HFFc6 (cell line): ENCODE measurements at places on chromosomes 2 and 18. TPM values are rescaled to one million over a fixed set of nuclear protein-coding genes. Genes with fewer than 3 reads are reported as not detected.

The GPR75 gene
- total RNA-seq: 0.85 to 1.8 TPM (median 1.7 TPM) in 3 replicates

DNA sequence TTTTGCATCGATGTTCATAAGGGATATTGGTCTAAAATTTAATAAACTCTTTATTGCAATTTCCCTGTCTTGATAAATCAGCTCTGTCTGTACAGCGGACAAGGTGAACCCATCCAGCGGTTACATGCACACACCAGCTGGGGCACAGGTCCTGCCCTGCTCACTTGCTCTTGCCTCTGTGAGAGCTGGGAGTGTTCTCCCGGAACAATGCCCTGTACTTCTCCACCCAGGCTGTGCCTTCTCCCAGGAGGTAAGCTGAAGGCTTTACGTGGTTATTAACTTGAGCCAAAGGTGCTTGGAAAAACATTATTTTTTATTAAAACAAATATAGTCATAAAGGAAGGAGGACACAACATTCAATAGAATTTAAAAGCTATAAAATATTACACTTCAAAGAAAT is 117.6 kb downstream of the ALPK2 start:
- DNase-seq: no peak

DNA sequence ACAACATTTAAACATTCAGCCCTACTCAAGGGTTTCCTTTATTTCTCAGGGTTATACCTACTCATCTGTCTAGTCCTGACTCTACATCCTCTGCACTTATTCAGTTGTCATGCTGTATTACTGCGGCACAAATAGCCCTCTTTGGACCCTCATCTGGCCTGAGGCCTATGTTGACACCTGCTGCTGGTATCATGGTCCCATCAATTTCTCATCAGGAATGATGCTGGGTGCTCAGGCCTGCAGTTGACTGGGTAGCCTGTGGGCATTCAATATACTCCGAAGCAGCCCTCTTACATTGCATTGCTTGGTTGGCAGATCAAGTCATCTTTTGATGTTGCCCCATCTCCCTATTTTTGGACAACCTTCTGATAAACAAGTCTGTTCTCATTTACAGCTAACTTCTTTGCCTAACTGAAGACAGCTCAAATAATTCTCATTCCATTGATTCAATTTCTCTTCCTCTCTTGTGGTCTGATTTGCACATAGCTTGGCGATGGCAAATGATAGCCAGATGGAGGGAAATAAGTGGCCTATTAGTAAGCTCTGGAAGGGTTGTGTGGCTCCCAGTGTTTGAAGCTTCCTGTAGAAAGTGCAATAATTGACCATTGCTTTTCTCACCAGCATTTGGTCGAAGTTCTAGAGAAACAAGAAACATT is 19.1 kb upstream of the MC4R start:
- DNase-seq: no peak

DNA sequence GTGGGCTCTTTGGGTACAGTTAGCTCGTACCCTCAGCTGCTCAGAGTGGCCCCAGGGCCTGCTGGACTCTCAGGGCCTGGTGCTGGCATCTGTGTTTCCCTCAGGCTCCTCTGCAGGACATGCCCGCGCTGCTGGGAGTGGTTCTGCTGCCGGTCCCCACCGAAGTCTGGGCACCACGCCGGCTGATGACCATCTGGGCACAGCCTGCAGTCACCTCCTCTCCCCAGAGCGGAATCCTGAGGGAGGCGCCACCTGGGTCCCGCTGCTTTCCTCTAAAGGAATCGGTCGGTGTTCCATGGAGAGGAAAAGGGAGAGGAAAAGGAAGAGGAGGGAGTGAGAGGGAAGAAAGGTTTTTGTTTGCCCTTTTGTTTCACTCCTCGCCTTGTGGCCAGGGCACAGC is 43.6 kb downstream of the MC2R start:
- DNase-seq: no peak

DNA sequence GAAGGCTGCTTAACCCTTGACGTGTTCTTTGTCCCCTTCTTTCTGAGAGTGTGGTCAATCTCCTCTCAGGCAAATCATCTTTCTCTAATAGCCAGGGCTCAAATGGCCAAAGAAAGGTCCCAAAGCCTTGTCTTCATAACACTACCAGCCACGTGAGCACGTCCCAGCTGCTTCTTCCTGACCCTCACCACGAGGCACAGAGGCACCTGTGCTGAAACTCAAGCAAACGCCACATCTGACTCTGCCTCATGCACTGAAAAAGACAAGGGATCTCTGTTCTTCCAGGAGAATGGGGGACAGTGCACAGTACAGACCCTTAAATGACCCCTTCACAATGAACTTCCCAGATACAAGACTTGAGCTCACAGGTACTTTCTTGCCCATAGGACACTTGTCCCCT is 31.8 kb downstream of the BCL11A start:
- DNase-seq: no peak

The AGXT gene
- total RNA-seq: not detected in 3 replicates

GRCh38 chr2:43387092-43388062 is 161.0 kb upstream of the ZFP36L2 start:
- DNase-seq: peak; percentile 32

The PLEKHH2 gene
- 0.24 to 0.56 TPM (median 0.46 TPM) in 3 replicates for total RNA-seq

DNA sequence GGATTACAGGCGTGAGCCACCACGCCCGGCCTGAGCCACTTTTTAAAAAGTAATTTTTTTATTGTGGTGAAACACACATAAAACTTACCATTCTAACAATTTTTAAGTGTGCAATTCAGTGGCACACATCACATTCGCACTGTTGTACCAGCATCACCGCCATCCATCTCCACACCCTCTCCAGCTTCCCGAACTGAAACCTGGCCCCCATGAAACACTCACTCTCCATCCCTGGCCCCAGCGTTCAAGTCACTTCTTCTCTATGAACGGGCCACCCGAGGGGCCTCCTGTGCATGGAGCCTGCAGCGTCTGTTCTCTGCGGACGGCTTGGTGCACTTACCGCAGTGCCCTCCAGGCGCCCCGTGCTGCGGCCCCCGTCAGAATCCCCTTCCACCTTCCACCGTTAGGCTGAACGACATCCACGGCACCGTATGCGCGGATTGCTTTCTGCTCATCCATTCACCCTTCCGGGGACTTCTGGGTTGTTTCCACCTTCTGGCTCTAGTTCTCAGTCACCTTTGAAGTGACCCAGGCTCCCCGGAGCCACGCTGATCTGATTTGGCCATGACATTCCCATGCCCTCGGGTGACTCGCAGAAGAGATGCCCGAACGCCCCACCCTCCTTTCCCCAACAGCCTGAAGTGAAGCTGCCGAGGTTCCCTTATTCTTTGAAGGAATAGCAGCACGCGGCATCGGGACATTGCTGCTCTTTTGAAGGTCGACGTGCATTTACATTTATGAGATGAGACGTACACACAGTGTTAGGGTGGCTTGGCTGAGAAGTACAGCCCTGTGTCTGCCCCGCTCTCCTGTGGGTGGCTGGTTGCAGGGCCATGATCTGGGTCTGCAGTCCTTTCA is 134.4 kb downstream of the MBP start:
- DNase-seq: no peak

- DNase-seq: no peak
These were observed 1690.4 kb upstream of the SLC39A10 start for GRCh38 chr2:193966590-193966989.

The CRYGA gene
- total RNA-seq: not detected in 3 replicates

The FOXI3 gene
- total RNA-seq: not detected in 3 replicates

GRCh38 chr18:75408554-75409506 is 18.7 kb downstream of the SMIM21 start:
- peak; percentile 99 for DNase-seq

The VIL1 gene
- not detected in 3 replicates for total RNA-seq

GRCh38 chr2:212727751-212728150 is 189.1 kb upstream of the ERBB4 start:
- no peak for DNase-seq

The CD8B2 gene
- total RNA-seq: not detected in 2 replicates

The NTSR2 gene
- not detected in 3 replicates for total RNA-seq
